ENCODE measurements at places on chromosomes 1 and 21. TPM values are rescaled to one million over a fixed set of nuclear protein-coding genes. Genes with fewer than 3 reads are reported as not detected.

The G0S2 gene
- total RNA-seq, result 53.4 TPM

The CTXND2 gene
- not detected for total RNA-seq

The FAM72D gene
- 0.52 TPM for total RNA-seq

The FMO1 gene
- 3.7 TPM for total RNA-seq

The DCDC2B gene
- total RNA-seq, result 7.2 TPM

The HTR6 gene
- not detected for total RNA-seq

The RNU1-1 gene
- total RNA-seq, result under 0.01 TPM

GRCh38 chr21:35201799-35202198, 152.7 kb upstream of the RUNX1 start:
- no peak overlapping the region for H3K27ac ChIP-seq
- no peak overlapping the region for H3K4me3 ChIP-seq
- H3K36me3 ChIP-seq, result no peaks in the 10 kb centered on the region
- no peaks in the 10 kb centered on the region for H3K4me1 ChIP-seq
- DNase-seq, result no peak

DNA sequence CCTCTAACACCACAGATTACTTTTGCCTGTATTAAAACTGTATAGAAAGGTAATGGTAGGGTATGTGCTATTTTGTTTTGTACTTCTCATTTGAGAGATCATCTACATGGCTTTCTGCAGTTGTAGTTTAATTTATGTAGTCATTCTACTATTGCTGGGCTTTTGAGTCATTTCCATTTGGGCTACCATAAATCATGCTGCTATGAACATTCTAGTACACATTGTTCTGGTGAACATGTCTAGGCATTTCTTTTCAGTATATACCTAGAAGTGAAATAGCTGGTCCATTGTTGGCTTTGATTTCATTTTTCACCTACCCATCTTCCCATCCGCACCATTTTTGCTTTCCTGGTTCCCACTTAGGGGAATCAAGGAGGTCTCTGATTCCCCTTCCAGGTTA, 18.7 kb downstream of the EDN2 start:
- H3K4me1 ChIP-seq, result peaks cover 6% of the 10 kb centered on the region
- no peaks in the 10 kb centered on the region for H3K27me3 ChIP-seq
- H3K36me3 ChIP-seq, result no peaks in the 10 kb centered on the region
- no peak for DNase-seq
- no peak overlapping the region for H3K27ac ChIP-seq
- no peak overlapping the region for H3K4me3 ChIP-seq

DNA sequence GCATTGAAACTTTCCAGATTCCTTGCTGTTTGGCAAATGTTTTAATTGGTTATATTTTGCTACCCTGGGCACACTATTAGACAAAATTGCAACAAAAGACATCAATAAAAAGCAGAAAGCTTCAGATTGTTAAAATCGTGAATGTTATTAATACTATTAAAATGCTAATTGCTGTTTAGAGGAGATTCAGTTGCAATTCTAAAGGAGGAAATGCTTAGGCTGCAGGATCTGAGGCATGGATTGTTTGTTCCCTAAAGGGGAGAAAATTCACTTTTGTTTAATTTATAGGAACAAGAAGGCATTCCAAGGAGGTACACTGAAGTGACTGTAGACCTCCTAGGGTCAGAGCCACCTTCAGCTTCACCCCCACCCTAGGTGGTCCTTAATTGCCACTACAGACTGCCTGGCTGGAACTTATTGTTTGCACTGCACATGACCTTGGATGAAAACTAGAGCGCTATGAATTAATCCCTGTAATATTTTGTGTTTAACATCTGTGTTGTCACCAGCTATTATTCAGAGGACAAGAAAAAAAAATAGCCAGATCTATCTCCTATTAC, 1266.9 kb upstream of the ADGRL2 start:
- DNase-seq, result no peak
- no peaks in the 10 kb centered on the region for H3K27me3 ChIP-seq
- no peaks in the 10 kb centered on the region for H3K36me3 ChIP-seq
- H3K4me3 ChIP-seq, result no peak overlapping the region

DNA sequence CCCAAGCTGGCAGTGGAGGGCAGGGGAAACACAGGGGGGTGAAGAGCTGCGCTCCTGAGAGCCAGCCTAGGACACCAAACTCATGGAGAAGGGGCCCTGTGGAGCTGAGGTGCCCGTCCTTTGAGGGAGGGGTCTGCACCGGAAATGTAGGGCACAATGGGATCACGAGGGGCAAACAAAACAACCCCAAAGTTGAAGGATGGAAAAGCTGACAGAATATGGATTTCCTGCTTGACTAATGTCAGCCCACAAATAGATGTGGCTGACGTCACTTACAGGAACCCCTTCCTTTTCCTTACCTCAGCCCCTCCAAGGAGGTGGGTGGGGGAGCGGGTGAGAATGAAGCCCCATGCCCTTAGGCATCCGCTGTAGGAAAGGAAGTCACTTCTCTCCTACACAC, 110.9 kb downstream of the KCNN3 start:
- H3K27me3 ChIP-seq, result peaks cover 13% of the 10 kb centered on the region
- no peaks in the 10 kb centered on the region for H3K4me1 ChIP-seq
- H3K4me3 ChIP-seq, result no peak overlapping the region
- H3K36me3 ChIP-seq, result no peaks in the 10 kb centered on the region

GRCh38 chr1:47180603-47181094, 9.2 kb downstream of the PDZK1IP1 start:
- H3K27me3 ChIP-seq, result no peaks in the 10 kb centered on the region
- H3K4me3 ChIP-seq, result no peak overlapping the region
- H3K36me3 ChIP-seq, result no peaks in the 10 kb centered on the region
- H3K27ac ChIP-seq, result no peak overlapping the region
- DNase-seq, result no peak

- no peak for DNase-seq
- no peak overlapping the region for H3K27ac ChIP-seq
- H3K4me3 ChIP-seq, result no peak overlapping the region
These were observed 342.0 kb downstream of the USP25 start for GRCh38 chr21:16071761-16072160.

- no peak overlapping the region for H3K27ac ChIP-seq
- no peaks in the 10 kb centered on the region for H3K36me3 ChIP-seq
- DNase-seq, result no peak
- peaks cover 9% of the 10 kb centered on the region for H3K4me1 ChIP-seq
- H3K27me3 ChIP-seq, result no peaks in the 10 kb centered on the region
- no peak overlapping the region for H3K4me3 ChIP-seq
These were observed 134.6 kb upstream of the RUNX3 start for GRCh38 chr1:25064465-25065240.

DNA sequence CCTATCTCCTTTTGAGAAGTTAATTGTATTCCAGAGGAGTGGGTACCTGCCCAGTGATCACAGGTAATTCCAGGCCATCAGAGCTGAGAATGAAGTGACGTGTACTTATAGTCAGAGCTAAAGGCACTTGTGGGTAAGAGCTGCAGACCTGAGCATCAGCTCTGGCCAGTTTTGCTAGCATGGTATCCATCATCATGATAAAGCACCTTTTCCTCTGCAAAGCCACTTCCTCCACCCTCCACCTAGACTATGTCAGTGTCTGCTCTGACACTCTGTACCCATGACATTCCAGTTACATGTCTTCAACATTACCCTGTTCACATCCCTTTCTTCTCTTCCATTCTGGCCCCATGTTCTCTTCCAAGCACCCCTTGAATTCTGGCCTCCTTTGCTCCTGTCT, 157.3 kb downstream of the GRIK3 start:
- H3K4me1 ChIP-seq, result no peaks in the 10 kb centered on the region
- DNase-seq, result no peak
- no peaks in the 10 kb centered on the region for H3K36me3 ChIP-seq
- no peaks in the 10 kb centered on the region for H3K27me3 ChIP-seq
- no peak overlapping the region for H3K4me3 ChIP-seq
- H3K27ac ChIP-seq, result no peak overlapping the region

DNA sequence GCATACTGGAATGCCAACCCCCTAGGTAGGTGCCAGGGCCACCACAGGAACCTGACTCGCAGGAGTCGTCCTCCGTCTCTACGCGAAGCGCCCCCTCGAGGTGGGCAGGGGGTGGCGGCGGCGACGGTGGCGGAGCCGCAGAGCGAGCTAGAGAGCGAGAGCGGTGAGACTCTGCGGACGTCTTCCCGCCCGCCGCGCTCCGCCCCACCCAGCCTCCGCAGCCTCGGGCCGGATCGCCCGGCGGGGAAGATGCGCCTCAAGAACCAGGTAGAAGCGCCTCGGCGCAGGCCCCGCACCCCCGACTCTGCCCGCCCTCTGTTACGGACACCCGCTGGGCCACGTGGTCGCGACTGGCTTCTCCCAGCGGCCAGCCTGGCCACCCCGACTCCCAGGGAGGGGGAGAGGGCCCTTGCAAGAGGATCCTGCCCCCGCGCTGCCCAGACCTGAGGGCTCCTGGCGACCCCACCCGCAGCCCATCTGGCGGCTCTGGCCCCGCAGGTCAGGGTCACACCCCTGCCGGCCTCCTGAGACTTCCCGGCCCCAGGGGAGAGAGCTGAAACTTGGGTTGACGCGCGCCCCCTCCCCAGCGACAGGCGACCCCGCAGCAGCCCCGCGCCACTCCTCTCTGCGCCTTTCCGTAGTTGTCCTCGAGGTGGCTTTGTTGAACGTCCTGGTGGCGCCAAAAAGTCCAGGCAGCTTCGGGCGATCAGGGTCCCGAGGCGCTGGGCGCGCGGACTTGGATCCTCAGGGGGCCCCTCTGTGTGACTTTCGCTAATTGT, 24.4 kb upstream of the AGBL4 start:
- no peak overlapping the region for H3K27ac ChIP-seq

- H3K36me3 ChIP-seq, result no peaks in the 10 kb centered on the region
- H3K27ac ChIP-seq, result no peak overlapping the region
- DNase-seq, result no peak
- no peaks in the 10 kb centered on the region for H3K4me1 ChIP-seq
These were observed 474 bp downstream of the FCRLA start for GRCh38 chr1:161707503-161707902.

- no peak overlapping the region for H3K4me3 ChIP-seq
- H3K36me3 ChIP-seq, result no peaks in the 10 kb centered on the region
- H3K4me1 ChIP-seq, result peaks cover 14% of the 10 kb centered on the region
- DNase-seq, result no peak
These were observed 94.5 kb downstream of the ROR1 start for GRCh38 chr1:63868268-63868781.

DNA sequence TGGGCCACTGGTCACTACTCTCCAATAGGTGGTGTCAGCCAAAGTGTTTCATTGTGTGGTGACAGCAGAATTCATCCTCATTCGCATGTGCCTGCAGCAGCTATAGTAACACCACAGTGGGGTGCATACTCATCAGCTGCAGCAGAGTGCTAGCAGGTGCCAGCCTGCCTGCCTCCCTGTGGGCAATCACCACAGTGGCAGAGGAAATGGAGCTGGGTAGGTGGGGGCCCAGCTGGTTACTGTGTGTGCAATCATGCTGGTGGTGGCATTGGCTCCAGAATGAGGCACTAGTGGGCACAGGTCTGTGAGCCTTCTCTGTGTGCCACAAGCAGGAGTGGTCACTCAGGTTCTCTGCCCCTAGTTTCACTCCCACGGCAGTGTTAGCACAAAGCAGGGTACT, 579.2 kb downstream of the PTPRC start:
- no peak for DNase-seq
- no peak overlapping the region for H3K4me3 ChIP-seq
- H3K36me3 ChIP-seq, result no peaks in the 10 kb centered on the region
- H3K27ac ChIP-seq, result no peak overlapping the region
- H3K27me3 ChIP-seq, result no peaks in the 10 kb centered on the region

DNA sequence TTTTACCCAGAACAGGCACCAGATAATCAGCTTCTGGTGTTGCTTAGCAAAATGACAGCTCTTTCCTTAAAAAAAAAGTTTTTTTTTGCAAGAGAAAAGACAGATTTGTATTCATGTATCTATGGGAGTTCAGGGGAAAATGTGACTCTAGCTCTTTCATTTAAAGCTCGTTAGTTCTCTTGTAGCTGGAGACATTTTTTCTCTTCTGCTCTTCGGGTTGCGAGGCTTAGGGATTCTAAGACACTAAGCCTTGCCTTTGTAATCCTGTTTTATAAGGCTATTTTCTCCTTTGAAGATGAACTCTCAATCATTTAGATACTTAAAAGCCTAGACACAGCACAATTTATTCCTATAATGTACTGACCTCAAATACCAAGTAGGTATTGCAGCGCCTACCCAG, 40.3 kb upstream of the EDARADD start:
- no peaks in the 10 kb centered on the region for H3K27me3 ChIP-seq
- H3K4me3 ChIP-seq, result no peak overlapping the region
- no peaks in the 10 kb centered on the region for H3K36me3 ChIP-seq
- no peaks in the 10 kb centered on the region for H3K4me1 ChIP-seq
- DNase-seq, result no peak
